ENCODE measurements at places on chromosomes 2 and 18.

DNA sequence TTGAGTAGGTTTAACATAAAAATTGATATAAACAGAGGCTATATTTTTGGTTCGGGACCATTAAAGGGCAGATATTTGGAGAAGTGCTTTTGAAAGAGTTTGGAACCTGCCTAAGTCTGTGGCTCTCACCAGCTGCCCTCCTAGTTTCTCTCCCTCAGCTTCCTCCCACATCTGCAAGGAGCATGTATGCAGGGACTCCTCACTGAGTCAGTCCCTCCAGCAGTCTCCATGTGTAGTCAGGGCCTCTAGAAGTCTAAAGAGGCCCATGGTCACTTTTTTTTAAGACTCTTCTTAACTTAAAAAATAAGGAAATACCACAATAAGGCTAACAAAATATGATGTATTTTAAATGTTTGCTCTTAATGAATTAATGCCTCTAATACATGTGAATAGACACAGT lies 220.0 kb upstream of the TANK start:
- peak overlapping the region; percentile 36 for H3K27ac ChIP-seq
- peaks cover 16% of the 10 kb centered on the region for H3K4me1 ChIP-seq
- no peaks in the 10 kb centered on the region for H3K36me3 ChIP-seq
- no peaks in the 10 kb centered on the region for H3K27me3 ChIP-seq
- no peak overlapping the region for H3K4me3 ChIP-seq

DNA sequence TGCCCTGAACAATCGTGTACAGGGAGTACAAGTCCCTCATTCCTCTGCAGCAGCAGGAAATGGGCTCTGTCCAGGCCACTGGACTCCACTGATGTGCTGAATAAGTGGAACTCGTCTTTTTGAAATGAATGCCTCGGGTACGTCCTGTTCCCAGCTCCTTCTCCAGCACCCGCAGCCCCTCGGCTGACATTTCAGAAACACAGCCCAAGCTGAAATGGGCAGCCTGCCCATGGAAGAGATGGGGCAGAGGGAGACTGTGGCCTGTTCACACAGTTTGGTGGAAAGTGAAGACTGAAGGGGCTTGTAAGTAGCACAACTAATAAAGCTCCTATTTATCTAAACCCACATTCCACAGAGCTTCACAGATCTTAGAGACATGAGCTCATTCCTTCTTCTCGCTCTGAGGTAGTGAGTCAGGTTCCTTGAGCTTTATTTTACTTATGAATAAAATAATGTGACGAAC lies 498.6 kb downstream of the TXNL1 start:
- no peak overlapping the region for H3K27ac ChIP-seq
- H3K27me3 ChIP-seq = no peaks in the 10 kb centered on the region
- no peak for DNase-seq
- no peaks in the 10 kb centered on the region for H3K4me1 ChIP-seq
- no peaks in the 10 kb centered on the region for H3K36me3 ChIP-seq

GRCh38 chr2:147646818-147647468 lies 197.9 kb upstream of the ACVR2A start:
- no peak overlapping the region for H3K4me3 ChIP-seq
- H3K36me3 ChIP-seq = no peaks in the 10 kb centered on the region
- H3K27ac ChIP-seq = no peak overlapping the region
- H3K4me1 ChIP-seq = peaks cover 8% of the 10 kb centered on the region
- no peak for DNase-seq

DNA sequence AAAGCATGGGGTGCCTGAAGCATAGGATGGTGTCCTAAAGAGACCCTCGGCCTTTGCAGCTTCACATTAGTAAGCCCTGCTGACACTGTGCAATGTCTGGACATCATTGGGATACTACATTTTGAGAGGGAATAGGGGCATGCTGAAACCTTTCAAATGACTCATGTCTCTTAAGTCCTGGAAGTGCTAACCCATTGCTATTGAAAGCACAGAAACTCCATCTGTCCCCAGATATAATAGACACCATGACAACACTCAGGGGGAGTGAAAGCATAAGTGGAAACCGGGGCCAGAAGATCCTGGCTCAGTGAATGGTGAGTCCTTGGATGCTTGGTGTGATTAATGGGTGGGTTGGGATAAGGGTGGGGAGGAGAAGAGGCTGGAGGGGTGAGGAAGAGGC lies 595.5 kb upstream of the ID2 start:
- no peaks in the 10 kb centered on the region for H3K4me1 ChIP-seq
- no peaks in the 10 kb centered on the region for H3K36me3 ChIP-seq

- H3K27ac ChIP-seq = no peak overlapping the region
- H3K36me3 ChIP-seq = no peaks in the 10 kb centered on the region
- peaks cover 14% of the 10 kb centered on the region for H3K27me3 ChIP-seq
- no peak overlapping the region for H3K4me3 ChIP-seq
- no peak for DNase-seq
Measured at GRCh38 chr2:161995553-161996016, 78.4 kb downstream of the DPP4 start.

DNA sequence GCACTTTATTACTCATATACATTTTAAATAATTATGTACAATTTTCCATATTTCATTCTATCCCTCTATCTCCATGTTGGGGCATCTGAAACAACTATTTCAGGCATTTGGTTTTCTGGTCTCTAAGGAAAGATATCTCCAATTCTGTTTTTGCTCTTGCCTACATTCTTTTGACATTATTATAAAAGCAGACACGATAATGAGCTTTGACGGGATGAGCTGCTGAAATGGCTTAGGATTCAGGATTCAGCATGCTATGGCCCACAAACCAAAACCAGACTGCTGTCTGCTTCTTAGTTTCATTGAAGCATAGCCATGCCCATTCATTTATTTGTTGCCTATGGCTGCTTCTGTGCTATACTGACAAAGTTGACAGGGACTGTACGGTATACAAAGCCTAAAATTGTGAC lies 42.7 kb upstream of the GLS start:
- peak overlapping the region; percentile 40 for H3K27ac ChIP-seq
- H3K4me1 ChIP-seq = peaks cover 54% of the 10 kb centered on the region
- H3K36me3 ChIP-seq = no peaks in the 10 kb centered on the region

GRCh38 chr2:70505613-70506391 lies 47.8 kb downstream of the TGFA start:
- no peak overlapping the region for H3K27ac ChIP-seq
- H3K4me1 ChIP-seq = peaks cover 22% of the 10 kb centered on the region
- no peak for DNase-seq
- no peak overlapping the region for H3K4me3 ChIP-seq
- peaks cover 19% of the 10 kb centered on the region for H3K36me3 ChIP-seq
- H3K27me3 ChIP-seq = no peaks in the 10 kb centered on the region

DNA sequence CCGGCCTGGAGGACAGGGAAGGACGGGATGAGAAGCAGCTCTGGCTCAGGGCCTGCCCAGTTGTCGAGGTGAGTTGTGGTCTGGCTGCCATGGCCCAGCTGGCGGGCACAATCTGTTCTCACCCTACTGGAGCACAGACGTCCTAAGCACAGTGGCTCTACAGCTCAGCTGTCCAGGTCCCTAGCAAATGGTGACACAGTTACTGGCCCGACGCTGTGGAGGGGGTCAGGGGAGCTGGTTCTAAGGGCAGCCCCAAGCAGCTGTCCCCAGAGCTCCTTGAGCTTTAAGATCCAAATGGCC lies 32.9 kb downstream of the KCNK3 start:
- peaks cover 11% of the 10 kb centered on the region for H3K4me1 ChIP-seq
- no peak overlapping the region for H3K27ac ChIP-seq
- no peaks in the 10 kb centered on the region for H3K27me3 ChIP-seq

- no peak overlapping the region for H3K4me3 ChIP-seq
- DNase-seq = peak; percentile 74
Measured at GRCh38 chr2:136985044-136985443, 219.7 kb downstream of the THSD7B start.

GRCh38 chr2:162126111-162126519 lies 25.9 kb downstream of the GCG start:
- H3K36me3 ChIP-seq = no peaks in the 10 kb centered on the region
- H3K27ac ChIP-seq = no peak overlapping the region
- DNase-seq = no peak
- H3K27me3 ChIP-seq = peaks cover 47% of the 10 kb centered on the region
- H3K4me3 ChIP-seq = no peak overlapping the region
- H3K4me1 ChIP-seq = no peaks in the 10 kb centered on the region

DNA sequence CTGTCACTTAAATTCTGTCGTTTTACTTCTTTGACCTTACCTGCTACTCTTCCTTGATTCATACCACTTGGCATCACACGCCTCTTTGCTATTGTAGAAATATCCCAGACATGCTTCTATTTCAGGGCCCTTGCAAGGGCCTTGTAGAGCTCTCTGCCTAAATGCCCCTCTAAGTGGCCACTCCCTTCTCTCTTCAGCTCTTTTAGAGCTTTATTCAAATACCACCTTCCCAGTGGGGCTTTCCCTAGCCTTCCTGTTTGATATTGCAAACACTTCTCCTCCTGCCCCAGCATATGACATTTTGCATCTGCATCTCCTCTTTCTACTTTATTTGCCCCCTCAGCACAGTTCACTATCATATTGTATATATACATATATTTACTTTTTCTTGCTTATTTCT lies 54.0 kb downstream of the PELI1 start:
- no peaks in the 10 kb centered on the region for H3K4me1 ChIP-seq
- no peak overlapping the region for H3K27ac ChIP-seq
- H3K4me3 ChIP-seq = no peak overlapping the region
- no peak for DNase-seq
- H3K36me3 ChIP-seq = peaks cover 18% of the 10 kb centered on the region
- H3K27me3 ChIP-seq = no peaks in the 10 kb centered on the region

DNA sequence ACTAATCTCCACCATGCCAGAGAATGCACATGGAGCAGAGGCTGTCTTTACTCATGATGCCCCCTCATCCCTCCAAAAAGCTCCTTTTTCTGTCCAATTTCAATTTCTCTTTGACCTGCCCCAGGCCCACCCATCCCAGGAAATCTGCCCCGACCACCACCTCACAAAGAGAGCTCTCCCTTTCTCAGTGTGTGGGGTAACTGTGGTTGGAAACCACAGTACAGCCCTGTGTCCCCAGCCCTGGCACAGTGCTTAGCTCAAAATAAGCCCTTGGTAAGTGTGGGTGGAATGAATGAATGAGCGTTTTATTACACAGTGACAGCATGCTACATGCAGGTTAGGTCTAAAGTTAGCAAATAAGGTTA lies 43.7 kb upstream of the CAB39 start:
- peak overlapping the region; percentile 70 for H3K27ac ChIP-seq
- no peaks in the 10 kb centered on the region for H3K27me3 ChIP-seq
- peaks cover 50% of the 10 kb centered on the region for H3K4me1 ChIP-seq
- no peak for DNase-seq
- peak overlapping the region; percentile 16 for H3K4me3 ChIP-seq

- H3K4me3 ChIP-seq = no peak overlapping the region
- H3K27me3 ChIP-seq = peaks cover 73% of the 10 kb centered on the region
- H3K4me1 ChIP-seq = no peaks in the 10 kb centered on the region
Measured at GRCh38 chr2:198498048-198498447, 693.7 kb downstream of the PLCL1 start.

DNA sequence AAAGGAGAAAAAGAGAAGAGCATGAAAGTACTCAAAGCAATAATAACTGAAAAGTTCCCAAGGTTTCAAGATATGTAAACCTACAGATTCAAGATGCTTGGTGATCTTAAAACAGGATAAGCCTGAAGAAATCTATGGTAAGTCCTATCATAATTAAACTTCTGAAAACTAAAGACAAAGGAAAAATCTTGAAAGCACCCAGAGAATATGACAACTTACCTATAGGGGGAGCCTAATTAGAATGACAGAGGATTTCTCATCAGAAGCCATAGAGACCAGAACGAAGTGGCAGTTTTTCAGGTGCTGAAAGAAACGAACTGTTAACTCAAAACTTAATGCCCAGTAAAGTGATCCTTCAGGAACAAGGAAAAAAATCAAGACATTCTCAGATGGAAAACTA lies 59.7 kb downstream of the XDH start:
- no peaks in the 10 kb centered on the region for H3K27me3 ChIP-seq
- peak overlapping the region; percentile 87 for H3K27ac ChIP-seq
- peak; percentile 52 for DNase-seq
- H3K36me3 ChIP-seq = peaks cover 16% of the 10 kb centered on the region
- peaks cover 7% of the 10 kb centered on the region for H3K4me1 ChIP-seq

DNA sequence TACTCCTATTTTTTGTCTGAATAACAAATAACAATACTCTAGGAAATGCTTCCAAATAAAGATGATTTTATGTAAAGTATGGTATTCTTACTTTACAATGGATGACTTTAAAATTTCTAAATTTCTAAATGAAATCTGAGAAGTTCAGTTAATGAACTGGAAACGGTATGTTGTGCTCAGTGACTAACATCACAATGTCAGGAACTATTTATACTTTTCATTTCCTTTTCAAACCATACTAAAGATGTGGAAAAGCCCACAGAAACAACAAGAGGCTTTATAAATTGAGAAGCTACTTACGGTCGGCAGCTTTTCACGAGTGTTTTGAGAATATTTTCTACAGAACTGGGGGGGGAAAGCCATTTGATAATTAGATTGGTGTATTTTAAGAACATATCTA lies 31.1 kb downstream of the PSME4 start:
- H3K4me1 ChIP-seq = no peaks in the 10 kb centered on the region
- no peak overlapping the region for H3K4me3 ChIP-seq
- H3K36me3 ChIP-seq = peaks cover 43% of the 10 kb centered on the region
- no peaks in the 10 kb centered on the region for H3K27me3 ChIP-seq

DNA sequence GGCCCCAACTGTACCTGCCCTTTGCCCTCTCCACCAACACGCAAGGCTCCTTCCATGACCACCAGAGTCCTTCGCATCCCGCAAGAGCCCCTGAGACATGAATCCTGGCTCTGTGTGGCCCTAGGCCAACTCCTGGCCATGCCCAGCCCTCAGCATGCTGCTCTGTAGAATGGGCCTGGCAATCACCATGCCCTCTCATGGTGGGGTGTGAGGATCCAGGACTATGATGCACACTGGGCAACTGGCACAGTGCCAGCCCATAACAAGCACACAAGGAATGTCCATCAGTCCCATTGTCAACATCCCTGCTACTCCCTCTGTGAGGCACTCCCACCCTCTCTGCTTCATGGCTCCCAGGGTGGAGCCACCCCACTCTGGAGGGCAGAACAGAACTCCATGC lies 44.7 kb downstream of the FER1L5 start:
- H3K36me3 ChIP-seq = no peaks in the 10 kb centered on the region
- no peaks in the 10 kb centered on the region for H3K27me3 ChIP-seq
- no peak for DNase-seq
- no peak overlapping the region for H3K4me3 ChIP-seq
- H3K27ac ChIP-seq = no peak overlapping the region

DNA sequence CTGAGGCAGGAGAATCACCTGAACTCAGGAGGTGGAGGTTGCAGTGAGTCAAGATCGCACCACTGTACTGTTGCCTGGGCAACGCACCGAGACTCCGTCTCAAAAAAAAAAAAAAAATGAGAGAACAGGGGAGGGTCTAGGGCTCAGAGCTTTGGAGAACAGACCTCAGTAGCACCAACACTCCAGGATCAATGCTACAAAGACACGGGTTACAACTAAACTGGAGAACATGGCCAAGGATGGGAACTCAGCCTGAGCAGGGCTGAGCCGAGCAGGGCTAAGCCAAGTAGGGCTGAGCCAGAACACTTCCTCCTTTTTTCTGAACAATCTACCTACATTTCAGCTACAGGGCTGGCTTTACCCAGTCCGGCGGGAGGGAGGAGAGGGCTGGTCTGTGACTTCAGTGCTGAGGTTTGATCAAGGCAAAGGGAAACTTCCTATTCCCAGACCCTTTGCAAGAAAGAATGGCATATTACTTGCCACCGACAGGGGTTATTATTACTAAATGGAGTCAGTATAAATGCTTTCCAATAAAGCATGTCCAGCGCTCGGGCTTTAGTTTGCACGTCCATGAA lies 2.9 kb upstream of the CASP8 start:
- peak overlapping the region; percentile 99 for H3K27ac ChIP-seq
- peak overlapping the region; percentile 95 for H3K4me3 ChIP-seq
- H3K36me3 ChIP-seq = no peaks in the 10 kb centered on the region
- H3K27me3 ChIP-seq = no peaks in the 10 kb centered on the region

All from MCF 10A (cell line).